Astrocyte of the spinal cord (primary cell): ENCODE measurements at places on chromosomes 13 and 19.

- DNase-seq = no peak
These were observed 350.7 kb downstream of the LMO7 start for GRCh38 chr13:75986818-75987217.

DNA sequence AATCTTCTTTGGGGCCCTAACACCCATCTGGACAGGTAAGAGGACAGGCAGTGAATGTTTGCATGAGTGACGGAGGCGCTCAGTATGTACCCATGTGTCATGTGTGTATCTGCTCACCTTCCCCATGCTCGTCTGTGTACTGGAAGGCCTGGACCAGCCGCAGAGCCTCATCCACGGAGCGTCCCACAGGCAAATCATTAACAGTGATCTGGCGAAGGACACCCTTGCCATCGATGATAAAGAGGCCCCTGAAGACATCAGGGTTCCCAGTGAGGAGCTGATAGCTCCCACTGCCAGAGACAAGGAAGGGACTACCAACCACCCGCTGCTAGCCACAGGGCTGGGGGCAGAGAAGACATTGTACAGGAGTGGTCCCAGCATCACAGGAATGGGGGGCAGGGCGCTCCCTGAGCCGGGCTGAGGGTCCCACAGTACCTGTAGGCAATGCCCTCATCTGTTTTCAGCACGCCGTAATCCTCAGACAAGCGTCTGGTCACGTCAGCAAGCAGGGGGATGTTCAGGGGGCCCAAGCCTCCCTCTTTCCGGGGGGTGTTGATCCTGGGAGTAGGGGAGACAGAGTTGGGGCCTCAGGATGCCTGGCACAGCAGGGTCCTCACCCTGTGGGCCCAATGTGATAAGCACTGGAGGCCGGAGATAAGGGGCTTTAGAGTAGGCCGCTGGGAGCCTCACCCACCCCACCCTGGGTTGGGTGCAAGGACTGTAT is 1.7 kb downstream of the PRDX2 start:
- DNase-seq = no peak

DNA sequence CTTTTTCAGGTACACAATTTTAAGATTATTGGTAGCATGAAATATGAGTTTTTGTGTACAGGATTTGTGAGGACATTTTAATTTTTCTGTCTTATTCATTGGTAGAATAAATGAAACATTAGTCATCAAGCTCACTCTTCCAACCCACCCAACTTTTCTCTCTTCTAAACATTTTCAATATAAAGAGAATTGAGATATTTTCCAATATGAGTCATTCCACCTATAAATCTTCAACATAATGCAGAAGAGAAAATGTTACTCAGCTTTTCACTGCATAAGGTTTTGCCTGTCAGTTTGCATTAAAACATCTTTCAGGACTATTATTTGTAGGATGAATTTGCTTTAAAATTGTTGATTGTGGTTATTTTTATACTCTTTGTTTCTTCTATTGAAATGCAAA is 330.7 kb downstream of the PCDH20 start:
- DNase-seq = peak; percentile 72

DNA sequence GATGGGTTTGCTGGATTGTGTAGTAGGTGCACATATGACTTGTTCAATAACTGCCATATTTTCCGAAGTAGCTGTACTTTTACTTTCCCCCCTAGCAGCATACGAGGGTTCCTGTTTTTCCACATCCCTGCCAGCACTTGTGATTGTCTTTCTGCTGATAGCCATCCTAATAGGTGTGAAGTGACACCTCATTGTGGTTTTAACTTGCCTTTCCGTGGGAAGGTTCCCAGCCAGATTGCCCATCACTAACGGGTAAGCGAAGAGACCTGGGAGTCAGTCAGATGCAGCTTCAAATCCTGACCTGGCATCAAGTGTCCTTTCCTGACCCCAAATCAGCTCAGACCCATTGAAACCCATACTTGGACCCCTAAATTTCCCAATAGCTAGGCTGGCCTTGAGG is 4.5 kb downstream of the CLPTM1 start:
- DNase-seq = no peak

- DNase-seq = no peak
These were observed 537.0 kb upstream of the SPRY2 start for GRCh38 chr13:80877944-80878241.

DNA sequence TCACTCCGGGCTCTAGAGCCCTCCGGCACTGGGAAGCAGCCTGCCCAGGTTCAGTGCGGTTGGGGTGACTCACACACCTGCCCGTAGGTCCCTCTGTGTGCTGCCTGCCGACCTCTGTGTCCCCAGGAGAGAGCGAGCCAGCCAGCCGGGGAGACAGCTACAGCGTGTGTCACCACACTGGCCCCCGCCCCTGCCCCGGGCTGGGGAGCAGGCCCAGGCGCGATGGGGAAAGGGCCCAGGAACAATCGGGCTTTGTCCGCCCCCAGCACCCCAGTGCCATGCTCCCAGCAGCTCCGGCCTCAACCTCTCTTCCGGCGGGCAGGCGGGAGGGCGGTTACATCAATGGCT is at the start of gene KLK6:
Gene KLK6 (minus strand): TSS at position 179 of the 348 bp plus-strand sequence. CDS start 1,487 bp downstream, outside the sequence.
- DNase-seq = no peak

DNA sequence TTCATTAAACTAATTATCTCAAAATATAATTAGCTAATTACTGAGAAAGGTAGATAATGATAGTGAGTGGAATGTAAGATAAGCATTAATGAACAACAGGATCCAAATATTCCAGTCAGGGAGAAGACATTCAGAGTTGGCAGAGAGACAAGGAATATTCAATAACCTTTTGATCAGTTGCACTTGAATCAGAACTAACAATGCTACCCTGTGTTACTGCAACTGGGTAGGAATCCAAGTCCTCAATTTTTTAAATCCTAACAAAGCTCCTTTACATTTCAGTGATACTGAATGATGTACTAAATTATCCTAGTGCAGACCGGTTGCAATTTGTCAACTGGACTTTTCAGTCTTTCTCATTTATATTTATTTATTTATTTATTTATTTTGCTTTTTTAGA is 107.1 kb upstream of the MIR17HG start:
- no peak for DNase-seq

DNA sequence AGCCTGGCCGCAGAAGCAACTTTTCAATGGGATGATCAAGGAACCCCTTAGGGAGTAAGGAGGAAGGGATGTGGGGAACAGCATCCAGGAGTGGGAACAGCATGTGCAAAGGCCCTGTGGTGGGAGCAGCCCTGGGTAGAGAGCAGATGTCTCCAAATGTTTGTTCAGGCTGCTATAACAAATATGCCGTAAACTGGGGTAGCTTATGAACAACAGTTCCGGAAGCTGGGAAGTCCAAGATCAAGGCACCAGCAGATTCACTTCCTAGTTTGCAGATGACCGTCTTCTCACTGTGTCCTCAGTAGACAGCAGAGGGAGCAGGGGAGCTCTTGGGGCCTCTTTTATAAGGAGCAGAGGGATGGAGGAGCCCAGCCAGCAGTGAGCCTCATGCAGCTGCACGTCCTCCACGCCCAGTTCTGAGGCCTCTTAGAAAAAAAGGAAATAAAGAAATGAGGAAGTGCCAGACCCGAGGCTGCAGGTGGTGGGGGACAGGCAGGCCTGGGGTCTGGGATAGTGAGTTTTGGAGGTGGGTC is 4.2 kb upstream of the LRRC25 start:
- peak; percentile 57 for DNase-seq

- DNase-seq = peak; percentile 33
These were observed 21.1 kb downstream of the PRR36 start for GRCh38 chr19:7852851-7853769.

GRCh38 chr13:97262058-97262457 is 39.9 kb downstream of the MBNL2 start:
- no peak for DNase-seq

DNA sequence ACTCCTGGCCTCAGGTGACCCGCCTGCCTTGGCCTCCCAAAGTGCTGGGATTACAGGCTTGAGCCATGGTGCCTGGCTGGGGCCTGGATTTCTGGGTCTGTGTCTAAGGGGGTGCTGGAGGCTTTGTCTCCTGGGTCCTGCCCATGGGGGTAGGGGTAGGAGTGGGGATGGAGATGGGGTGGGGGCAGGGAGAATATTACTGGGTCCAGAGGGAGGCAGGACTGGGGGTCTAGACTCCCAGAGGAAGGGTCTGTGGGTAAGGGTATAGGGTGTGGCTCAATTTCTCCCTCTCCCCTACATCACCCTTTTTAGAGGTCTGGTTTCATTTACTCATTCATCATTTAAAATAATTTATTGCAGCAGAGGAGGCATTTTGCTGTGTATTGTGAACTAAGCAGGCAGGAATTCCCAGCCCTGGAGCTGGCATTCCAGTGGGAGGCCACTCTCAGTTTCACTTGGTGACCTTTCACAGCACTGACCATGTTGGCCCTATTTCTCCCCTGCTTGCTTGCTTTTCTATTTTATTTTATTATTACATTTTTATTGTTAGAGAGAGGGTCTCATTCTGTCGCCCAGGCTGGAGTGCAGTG is 810 bp upstream of the NFKBID start:
- DNase-seq = peak; percentile 9

GRCh38 chr13:112467236-112467635 is 91.1 kb downstream of the SPACA7 start:
- DNase-seq = no peak

DNA sequence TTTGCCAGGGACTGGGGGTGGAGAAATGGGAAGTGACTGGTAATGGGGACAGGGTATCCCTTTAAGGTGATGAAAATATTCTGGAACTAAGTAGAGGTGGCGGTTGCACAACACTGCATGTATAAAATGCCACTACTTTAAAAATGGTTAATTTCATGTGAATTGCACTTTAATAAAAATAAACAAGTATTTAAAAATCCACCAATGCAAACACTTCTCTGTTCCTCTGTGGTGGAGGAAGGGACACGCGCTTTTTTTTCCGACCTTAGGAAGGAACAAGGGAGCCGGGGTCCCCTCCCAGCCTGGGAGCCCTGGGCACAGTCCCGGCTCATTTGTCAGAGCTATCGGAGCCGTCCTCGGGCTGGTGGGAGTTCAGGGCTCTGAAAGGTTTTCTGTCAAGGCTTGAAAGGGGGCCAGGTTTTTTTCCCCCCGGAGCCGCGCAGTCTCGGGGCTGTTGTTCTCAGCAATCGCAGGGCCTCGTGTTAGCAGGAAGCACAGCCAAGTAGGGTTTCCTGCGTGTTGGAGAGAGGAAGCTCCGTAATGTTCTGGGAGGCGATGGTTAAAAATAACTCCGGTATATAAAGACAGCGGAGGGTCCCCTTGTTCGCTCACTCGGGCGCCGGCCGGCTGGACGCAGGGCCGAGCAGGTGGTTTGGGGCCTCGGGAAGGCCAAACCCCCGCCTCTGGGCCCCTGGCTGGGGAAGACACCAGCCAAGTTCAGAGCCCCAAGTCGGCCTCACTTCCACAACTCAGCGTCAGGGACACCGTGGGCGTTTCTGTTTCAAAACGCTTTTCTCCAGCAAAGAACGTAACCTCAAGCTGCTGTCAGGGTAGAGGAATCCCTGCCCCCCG is 41.2 kb upstream of the KLF2 start:
- peak; percentile 73 for DNase-seq

DNA sequence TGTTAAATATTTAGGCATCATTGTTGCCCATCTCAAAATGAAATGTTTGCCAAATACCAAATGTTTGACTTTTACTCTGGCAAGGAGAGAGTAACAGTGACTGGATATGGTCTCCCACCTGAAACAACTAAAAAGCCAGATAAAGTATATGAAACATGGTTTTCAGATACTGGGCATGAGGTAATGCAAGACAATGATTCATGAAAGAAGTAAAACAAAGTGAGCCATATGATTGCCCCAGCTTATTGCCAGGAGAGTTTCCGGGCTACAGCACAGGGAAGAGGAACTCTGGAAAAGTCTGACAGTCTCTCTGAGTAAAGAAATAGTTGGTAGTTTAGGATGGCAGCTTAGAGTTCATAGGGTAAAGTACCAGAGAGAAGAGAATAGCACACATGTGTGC is 354.6 kb downstream of the DNAJC15 start:
- DNase-seq = peak; percentile 51

DNA sequence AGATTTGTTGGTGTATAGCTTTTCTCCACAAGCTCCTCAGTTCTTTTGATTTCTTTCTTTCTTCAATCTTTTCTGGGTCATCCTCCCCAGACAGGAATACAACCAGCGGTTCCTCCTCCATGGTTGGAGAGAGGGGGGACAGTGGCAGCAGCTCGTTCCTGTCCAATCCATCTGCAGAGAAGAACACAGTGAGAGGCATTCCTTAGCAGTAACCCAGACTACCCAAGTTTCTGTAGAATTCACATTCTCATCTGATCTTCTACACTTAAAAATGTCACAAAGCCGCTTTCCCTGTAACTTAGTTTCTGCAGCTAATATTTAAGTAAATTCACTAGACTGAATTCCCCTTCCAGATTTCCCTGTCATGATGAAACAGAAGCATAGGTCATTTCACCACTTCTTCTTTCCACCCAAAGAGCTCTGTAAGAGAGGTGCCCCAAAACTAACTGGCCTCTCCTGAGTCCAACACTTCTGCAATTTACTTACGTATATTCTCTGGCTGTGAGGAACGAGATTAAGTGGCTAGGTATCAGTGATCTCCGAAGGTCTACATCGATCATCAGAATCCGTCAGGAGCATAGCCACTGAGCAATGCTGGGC is 171.9 kb downstream of the TBC1D4 start:
- DNase-seq = no peak

DNA sequence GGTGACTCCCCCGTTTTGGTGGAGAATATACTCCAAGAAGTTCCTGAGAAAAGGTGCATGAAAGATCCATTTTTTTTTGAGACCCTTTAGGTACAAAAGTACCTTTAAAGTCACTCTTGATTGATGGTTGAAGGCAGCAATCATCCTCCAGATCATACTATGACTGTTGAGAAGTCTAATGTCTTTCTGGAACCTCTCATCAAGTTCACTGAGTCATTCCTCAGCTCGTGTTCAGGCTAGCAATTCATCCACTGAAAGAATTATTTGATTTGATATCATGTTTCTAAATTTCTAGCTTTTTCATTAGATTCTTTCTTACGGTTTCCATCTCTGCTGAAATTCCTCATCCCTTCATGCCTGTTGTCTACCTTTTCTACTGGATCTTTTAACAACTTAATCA is 65.1 kb upstream of the GJB6 start:
- no peak for DNase-seq

GRCh38 chr13:41458187-41458760 is 924 bp downstream of the RGCC start:
- DNase-seq = peak; percentile 24

DNA sequence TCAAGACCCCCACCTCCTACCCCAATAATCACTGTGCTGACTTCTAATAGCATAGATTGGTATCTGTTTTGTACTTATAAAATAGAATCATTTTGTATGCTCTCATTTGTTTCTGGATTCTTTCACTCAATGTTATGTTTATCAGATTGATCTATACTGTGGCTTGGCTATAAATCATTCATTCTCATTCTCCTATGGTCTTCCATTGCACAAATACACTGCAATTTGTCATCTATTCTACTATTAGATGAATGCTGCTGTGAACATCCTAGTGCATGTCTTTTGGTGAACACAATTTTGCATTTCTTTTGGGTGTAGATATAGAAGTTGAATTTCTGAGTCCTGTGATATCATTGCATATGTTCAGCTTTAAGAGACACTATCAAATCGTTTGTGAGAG is 94.8 kb upstream of the AKAP11 start:
- DNase-seq = no peak

- no peak for DNase-seq
These were observed 2.5 kb downstream of the LIG4 start for GRCh38 chr13:108212886-108213285.
